Activated CD8-positive, alpha-beta T cell treated with anti-CD3 and anti-CD28 coated beads, Interleukin-2, amount 10 ng/mL, durations not matched to agents 7 days and 5 days (primary cell): ENCODE measurements at places on chromosomes 6 and 20. TPM values are rescaled to one million over a fixed set of nuclear protein-coding genes. Genes with fewer than 3 reads are reported as not detected.

CGA gene
- total RNA-seq: not detected

SLC52A3 gene
- total RNA-seq: not detected

TMC2 gene
- total RNA-seq: not detected

WFDC2 gene
- not detected for total RNA-seq

BCAS1 gene
- total RNA-seq: not detected

CALHM4 gene
- total RNA-seq: not detected

SNAP25 gene
- not detected for total RNA-seq

SIRPD gene
- total RNA-seq: not detected

BHLHE23 gene
- not detected for total RNA-seq

VGLL2 gene
- total RNA-seq: not detected

PKIB gene
- 0.76 TPM for total RNA-seq

TNF gene
- total RNA-seq: 53.4 TPM

GMPR gene
- total RNA-seq: 11.0 TPM

HSP90AB1 gene
- 755 TPM for total RNA-seq

NMBR gene
- total RNA-seq: not detected

CASS4 gene
- 18.8 TPM for total RNA-seq

CAGE1 gene
- 0.18 TPM for total RNA-seq

DLGAP4 gene
- total RNA-seq: 23.6 TPM

OR2J3 gene
- total RNA-seq: not detected

MRAP2 gene
- not detected for total RNA-seq

CALHM6 gene
- total RNA-seq: 20.6 TPM

TBXT gene
- total RNA-seq: not detected

ADGRF4 gene
- not detected for total RNA-seq

GMDS gene
- total RNA-seq: 38.5 TPM

CTCFL gene
- total RNA-seq: not detected

MEP1A gene
- total RNA-seq: not detected

C6orf163 gene
- 1.5 TPM for total RNA-seq

AGER gene
- 27.8 TPM for total RNA-seq

TSBP1 gene
- total RNA-seq: not detected

SCP2D1 gene
- total RNA-seq: not detected

FKBP5 gene
- total RNA-seq: 78.7 TPM

TCP11 gene
- total RNA-seq: not detected

MYO6 gene
- total RNA-seq: 0.42 TPM

LGSN gene
- not detected for total RNA-seq

CABLES2 gene
- total RNA-seq: 17.0 TPM

OOEP gene
- 0.52 TPM for total RNA-seq

SIGLEC1 gene
- total RNA-seq: not detected

FAM162B gene
- not detected for total RNA-seq

PEX3 gene
- 15.1 TPM for total RNA-seq

EGFL8 gene
- total RNA-seq: 12.2 TPM

PCMTD2 gene
- 32.0 TPM for total RNA-seq

SNHG17 gene
- total RNA-seq: 69.6 TPM

BPI gene
- not detected for total RNA-seq

RAET1G gene
- total RNA-seq: not detected

C6orf15 gene
- not detected for total RNA-seq
